ENCODE measurements at places on chromosomes 11 and 22.
A peak's percentile ranks its signal among the peaks of the same experiment; 100 is the strongest.

DNA sequence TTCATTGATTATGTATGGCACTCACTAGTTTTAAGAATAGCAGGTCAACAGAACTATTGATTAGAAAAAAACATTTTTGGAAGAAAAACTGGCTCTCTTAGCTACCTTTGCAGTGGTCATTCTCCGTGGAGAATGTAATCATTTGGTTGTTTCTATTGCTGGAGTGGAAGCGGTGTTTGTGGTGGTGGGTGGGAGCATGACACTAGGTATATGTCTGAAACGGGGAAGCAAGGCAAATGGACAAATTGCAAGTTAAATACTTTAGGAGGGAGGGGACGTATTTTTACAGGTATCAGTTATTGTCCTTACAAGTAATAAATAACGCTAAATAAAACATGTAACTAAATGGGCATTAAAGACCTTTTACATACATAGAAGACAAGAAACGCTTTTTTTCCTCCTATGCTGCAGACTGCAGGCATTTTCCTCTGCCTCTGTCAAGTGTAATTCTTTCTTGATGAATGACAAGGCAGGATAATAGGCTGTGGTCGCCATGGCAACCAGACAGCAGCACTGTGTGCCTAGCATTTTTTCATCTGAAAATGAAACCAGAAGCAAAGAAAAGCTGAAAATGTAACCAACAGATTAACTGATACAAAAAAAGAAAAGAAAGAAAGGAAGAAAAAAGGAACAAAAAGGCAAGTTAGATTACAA, 46.2 kb downstream of the BLID start:
- no peaks in the 10 kb centered on the region for H3K27me3 ChIP-seq
- H3K4me1 ChIP-seq = no peaks in the 10 kb centered on the region
- DNase-seq = peak; percentile 7
- H3K36me3 ChIP-seq = no peaks in the 10 kb centered on the region

DNA sequence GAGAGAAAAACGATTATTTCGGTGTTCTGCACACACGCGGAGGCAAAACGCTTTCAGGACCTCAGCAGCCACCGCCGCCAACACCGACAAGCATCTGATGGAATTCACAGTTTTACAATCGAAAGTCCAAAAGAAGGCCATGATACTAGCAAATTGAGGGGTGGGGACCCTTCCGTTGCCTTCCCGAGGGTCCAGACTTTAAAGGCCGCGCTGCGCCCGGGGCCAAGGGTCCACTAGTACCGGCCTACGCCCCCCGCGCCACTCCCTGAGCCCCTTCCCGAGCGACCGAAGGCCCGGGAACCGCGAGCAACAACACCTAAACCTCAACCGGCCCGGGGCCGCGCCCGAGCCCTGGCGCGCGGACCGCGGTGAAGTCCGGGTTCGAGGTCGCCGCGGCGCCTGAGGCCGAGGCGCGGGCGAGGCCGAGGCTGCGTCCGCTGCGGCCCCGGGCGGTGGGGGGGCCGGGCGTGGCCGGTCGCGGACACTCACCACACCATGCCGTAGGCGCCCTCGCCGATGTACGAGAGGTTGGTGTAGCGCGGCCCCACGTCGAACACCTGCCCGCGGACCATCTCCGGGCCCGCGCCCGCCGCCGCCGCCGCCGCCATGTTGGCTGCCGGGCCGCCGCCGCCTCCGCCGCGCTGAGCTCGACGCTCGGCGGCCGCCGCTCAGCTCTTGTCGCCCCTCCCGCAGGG, 465 bp downstream of the MAPK1 start:
- H3K27me3 ChIP-seq = no peaks in the 10 kb centered on the region
- H3K4me3 ChIP-seq = peak overlapping the region; percentile 79
- no peaks in the 10 kb centered on the region for H3K36me3 ChIP-seq
- 0 out of 2 replicates have a peak, but pooled peaks cover 6% of the 10 kb centered on the region for H3K4me1 ChIP-seq
- no peak for DNase-seq

- H3K4me1 ChIP-seq = no peaks in the 10 kb centered on the region
- no peak overlapping the region for H3K4me3 ChIP-seq
- no peaks in the 10 kb centered on the region for H3K27me3 ChIP-seq
- no peak overlapping the region for H3K27ac ChIP-seq
- no peak for DNase-seq
Measured at GRCh38 chr11:34957206-34957605, 40.8 kb downstream of the PDHX start.

- H3K36me3 ChIP-seq = no peaks in the 10 kb centered on the region
- H3K4me1 ChIP-seq = no peaks in the 10 kb centered on the region
- H3K4me3 ChIP-seq = no peak overlapping the region
Measured at GRCh38 chr22:45105281-45105702, 58.4 kb upstream of the NUP50 start.

DNA sequence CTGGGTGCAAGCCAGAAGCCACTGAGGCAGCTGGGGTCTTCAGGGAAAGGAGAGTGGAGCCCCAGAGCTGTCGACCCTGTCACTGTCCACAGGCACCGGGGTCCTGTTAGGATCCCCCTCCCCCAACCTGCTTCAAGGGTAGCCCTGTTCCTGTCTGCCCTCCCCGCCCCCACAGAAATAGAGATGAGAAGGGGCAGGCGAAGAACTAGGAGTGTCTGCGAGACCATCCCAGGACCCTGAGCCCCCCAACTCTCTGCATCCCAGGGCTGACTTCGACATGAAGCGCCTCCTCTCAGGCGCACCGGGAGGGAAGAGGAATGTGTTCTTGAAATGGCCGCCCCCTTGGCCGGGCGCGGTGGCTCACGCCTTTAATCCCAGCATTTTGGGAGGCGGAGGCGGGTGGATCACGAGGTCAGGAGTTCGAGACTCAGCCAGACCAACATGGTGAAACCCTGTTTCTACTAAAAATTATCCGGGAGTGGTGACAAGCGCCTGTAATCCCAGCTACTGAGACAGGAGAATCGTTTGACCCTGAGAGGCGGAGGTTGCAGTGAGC, 607 bp upstream of the ZNF70 start:
- no peaks in the 10 kb centered on the region for H3K27me3 ChIP-seq
- no peaks in the 10 kb centered on the region for H3K36me3 ChIP-seq
- DNase-seq = peak; percentile 51
- 0 out of 2 replicates have a peak, but pooled peaks cover 3% of the 10 kb centered on the region for H3K4me1 ChIP-seq

GRCh38 chr11:24226606-24227005, 270.2 kb upstream of the LUZP2 start:
- H3K27me3 ChIP-seq = no peaks in the 10 kb centered on the region
- H3K4me1 ChIP-seq = no peaks in the 10 kb centered on the region
- peak; percentile 9 for DNase-seq
- no peak overlapping the region for H3K4me3 ChIP-seq
- no peak overlapping the region for H3K27ac ChIP-seq
- H3K36me3 ChIP-seq = no peaks in the 10 kb centered on the region

- H3K27ac ChIP-seq = no peak overlapping the region
- H3K4me1 ChIP-seq = no peaks in the 10 kb centered on the region
- no peaks in the 10 kb centered on the region for H3K27me3 ChIP-seq
- no peak for DNase-seq
Measured at GRCh38 chr11:15605094-15605493, 490.4 kb downstream of the INSC start.

GRCh38 chr11:78208257-78209165, 19.8 kb downstream of the USP35 start:
- H3K4me3 ChIP-seq = no peak overlapping the region
- H3K27ac ChIP-seq = peak overlapping the region; percentile 7
- no peaks in the 10 kb centered on the region for H3K4me1 ChIP-seq
- H3K27me3 ChIP-seq = no peaks in the 10 kb centered on the region
- DNase-seq = no peak
- no peaks in the 10 kb centered on the region for H3K36me3 ChIP-seq

GRCh38 chr11:63462137-63462536, 28.8 kb downstream of the PLAAT5 start:
- H3K36me3 ChIP-seq = no peaks in the 10 kb centered on the region
- DNase-seq = no peak
- H3K4me1 ChIP-seq = no peaks in the 10 kb centered on the region

GRCh38 chr11:116687458-116688201, 85.2 kb downstream of the BUD13 start:
- peak; percentile 76 for DNase-seq
- H3K4me3 ChIP-seq = no peak overlapping the region
- H3K4me1 ChIP-seq = peaks cover 31% of the 10 kb centered on the region

DNA sequence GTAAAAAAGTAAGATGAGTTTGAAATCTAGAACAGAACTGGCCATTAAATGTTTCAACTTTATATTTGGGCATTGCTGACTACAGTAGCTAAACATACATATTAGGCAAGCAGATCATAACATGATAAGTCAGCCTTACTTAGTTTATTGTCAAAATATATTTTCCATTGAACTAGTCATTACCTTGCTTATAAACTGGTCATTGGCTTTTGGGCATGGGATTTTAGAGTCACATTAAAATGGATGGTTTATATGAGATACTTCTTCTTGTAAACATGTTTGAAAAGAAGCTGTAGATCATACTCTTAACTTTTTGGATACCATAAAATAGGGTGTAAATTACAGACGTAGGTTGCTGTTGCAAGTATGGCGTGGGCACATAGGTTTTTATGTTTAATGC, 2.7 kb downstream of the HIPK3 start:
- peak overlapping the region; percentile 90 for H3K4me3 ChIP-seq
- no peaks in the 10 kb centered on the region for H3K36me3 ChIP-seq
- H3K27ac ChIP-seq = peak overlapping the region; percentile 97
- DNase-seq = no peak
- H3K4me1 ChIP-seq = peaks cover 14% of the 10 kb centered on the region
- no peaks in the 10 kb centered on the region for H3K27me3 ChIP-seq

GRCh38 chr11:75592715-75593114, 30.7 kb downstream of the SERPINH1 start:
- H3K27me3 ChIP-seq = no peaks in the 10 kb centered on the region
- peak overlapping the region; percentile 11 for H3K27ac ChIP-seq
- no peaks in the 10 kb centered on the region for H3K36me3 ChIP-seq

- no peaks in the 10 kb centered on the region for H3K4me1 ChIP-seq
- DNase-seq = no peak
- H3K27ac ChIP-seq = no peak overlapping the region
- H3K36me3 ChIP-seq = no peaks in the 10 kb centered on the region
- no peak overlapping the region for H3K4me3 ChIP-seq
- peaks cover 1% of the 10 kb centered on the region for H3K27me3 ChIP-seq
Measured at GRCh38 chr22:44179196-44179988, 1.3 kb upstream of the PARVG start.

- peak overlapping the region; percentile 91 for H3K27ac ChIP-seq
- H3K36me3 ChIP-seq = no peaks in the 10 kb centered on the region
- peaks cover 59% of the 10 kb centered on the region for H3K4me1 ChIP-seq
- no peak for DNase-seq
Measured at GRCh38 chr11:34601085-34601444, 19.8 kb upstream of the EHF start.

GRCh38 chr11:119844808-119845207, 115.8 kb upstream of the NECTIN1 start:
- peaks cover 37% of the 10 kb centered on the region for H3K4me1 ChIP-seq
- H3K27me3 ChIP-seq = no peaks in the 10 kb centered on the region
- H3K27ac ChIP-seq = no peak overlapping the region
